Esophagus mucosa (tissue), 1 donor: ENCODE measurements at places on chromosomes 6 and 20. TPM values are rescaled to one million over a fixed set of nuclear protein-coding genes. Genes with fewer than 3 reads are reported as not detected.

The SPTLC3 gene
- 9.0 TPM for total RNA-seq

The PACSIN1 gene
- total RNA-seq = not detected

The INSM1 gene
- total RNA-seq = not detected

The UST gene
- total RNA-seq = 3.0 TPM

The HTR1E gene
- total RNA-seq = not detected

The COL12A1 gene
- total RNA-seq = 9.4 TPM

The SIRPA gene
- total RNA-seq = 15.1 TPM

The NMBR gene
- total RNA-seq = not detected

The SIRPG gene
- 0.60 TPM for total RNA-seq

The TAAR6 gene
- total RNA-seq = not detected

- no peak for ATAC-seq
Observed at GRCh38 chr6:116246089-116246488, 7.8 kb downstream of the TSPYL4 start.

GRCh38 chr20:57215826-57216471 is 50.5 kb downstream of the BMP7 start:
- no peak for ATAC-seq

DNA sequence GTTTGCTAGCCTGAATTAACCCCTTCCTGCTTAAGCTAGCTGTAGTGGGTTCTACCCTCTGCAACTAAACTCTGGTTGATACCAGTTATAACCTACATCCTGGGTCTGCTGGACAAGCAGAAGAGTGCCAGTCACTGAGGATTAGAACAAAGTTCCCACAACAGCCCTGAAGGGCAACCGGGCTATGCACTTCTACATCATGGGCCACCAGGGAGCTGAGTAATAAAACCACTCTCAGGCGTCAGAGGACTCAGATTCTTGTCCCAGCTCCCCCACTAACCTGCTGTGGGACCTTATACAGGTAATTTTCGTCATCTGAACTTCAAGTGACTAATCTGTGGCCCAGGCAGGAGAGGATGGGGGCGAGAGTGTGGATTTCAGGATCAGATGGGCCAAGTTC is 56.8 kb downstream of the EYA2 start:
- ATAC-seq = no peak

DNA sequence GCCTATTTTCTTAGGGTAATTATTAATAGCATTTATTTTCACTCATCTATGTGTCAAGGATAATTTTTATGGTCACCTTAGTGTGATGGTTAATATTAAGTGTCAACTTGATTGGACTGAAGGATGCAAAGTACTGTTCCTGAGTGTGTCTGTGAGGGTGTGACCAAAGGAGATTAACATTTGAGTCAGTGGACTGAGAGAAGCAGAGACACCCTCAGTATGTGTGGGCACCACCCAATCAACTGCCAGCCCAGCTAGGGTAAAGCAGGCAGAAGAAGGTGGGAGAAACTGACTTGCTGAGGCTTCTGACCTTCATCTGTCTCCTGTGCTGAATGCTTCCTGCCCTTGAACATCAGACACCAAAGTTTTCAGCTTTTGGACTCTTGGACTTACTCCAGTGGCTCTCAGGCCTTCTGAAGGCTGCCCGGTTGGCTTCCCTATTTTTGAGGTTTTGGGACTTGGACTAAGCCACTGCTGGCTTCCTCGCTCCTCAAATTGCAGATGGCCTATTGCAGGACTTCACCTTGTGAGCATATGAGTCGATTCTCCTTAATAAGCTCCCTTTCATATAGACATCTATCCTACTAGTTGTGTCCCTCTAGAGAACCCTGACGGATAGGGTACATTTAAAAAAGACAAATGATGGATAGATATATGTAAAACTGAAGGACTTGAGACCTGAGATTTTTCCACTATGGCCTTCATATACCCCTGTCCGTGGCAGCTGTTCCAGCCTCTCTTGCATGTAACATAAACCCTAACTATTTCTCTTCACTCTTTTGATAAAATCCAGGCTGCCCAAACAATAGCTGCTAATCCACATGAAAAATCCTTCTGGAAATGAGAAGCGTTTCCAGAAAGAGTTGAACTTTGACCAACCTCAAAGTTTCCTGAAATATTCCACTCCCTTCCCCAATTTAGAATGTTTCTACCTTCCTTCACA is 62.1 kb upstream of the RGS17 start:
- no peak for ATAC-seq

- no peak for ATAC-seq
Observed at GRCh38 chr6:99563056-99563723, 5.3 kb downstream of the CCNC start.

- ATAC-seq = peak; percentile 56
Observed at GRCh38 chr6:14095437-14095836, 22.1 kb upstream of the CD83 start.

GRCh38 chr6:168632694-168633093 is 191.7 kb downstream of the SMOC2 start:
- ATAC-seq = no peak

DNA sequence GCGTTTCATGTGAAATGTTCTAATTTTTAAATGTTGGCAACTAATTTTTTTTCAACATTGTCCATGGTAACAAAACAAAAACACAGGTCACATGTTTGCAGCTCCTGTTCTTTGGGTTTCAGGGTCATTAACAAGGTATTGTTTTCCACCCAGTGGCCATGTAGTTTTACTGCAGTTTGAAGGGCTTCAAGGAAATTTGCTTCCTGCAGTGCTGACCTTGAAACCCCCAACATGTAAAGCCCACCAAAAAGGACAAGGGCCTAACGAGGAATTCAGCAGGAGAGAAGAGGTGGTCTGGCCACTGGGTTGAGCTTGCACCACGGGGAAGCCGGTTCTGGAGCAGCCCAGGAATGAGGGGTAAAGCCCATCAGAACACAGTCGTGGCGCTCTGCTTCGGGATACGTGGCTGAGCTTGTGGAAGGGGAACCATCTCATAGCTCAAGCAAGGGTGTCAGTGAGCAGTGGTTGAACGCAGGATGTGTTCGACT is 13.9 kb upstream of the KLHL31 start:
- peak; percentile 31 for ATAC-seq

DNA sequence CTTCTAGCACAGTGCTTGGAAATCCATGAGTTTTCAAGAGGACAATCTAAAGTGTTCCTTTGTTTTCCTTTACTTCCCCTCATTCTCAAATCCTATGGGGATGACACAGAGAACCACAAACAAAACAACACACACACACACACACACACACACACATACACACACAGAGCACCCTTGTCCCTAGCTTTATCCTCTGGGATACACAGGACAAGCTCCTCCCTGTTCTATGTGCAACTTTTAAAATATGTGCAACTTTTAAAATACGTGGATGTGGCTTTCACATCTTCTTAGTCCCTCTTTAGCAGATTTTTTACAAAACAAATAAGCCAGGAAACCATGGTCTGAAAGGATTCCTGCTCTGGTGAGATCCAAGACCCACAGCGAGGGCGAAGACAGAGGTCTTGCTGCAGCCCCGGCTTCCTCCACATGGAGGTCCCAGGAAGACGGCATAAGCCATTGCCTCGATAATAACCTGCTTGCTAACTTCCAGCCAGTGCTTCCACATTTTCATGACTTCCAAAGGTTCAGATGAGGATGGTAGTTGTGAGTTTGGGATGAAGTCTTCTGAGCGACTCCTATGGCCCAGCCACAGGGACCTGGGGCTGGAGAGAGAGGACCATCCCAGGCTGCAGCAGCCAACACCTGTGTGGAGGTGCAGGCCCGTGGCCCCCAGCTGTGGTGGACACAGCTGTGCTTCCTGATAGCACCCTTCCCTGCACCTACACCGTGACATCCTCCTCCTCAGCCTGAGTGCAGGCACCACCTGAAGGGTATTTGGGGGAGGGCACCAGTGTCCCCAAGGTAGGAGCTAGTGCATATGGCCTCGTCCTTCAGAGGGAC is 62.8 kb upstream of the CD93 start:
- no peak for ATAC-seq

GRCh38 chr6:111222341-111222740 is 135.0 kb downstream of the SLC16A10 start:
- ATAC-seq = no peak

DNA sequence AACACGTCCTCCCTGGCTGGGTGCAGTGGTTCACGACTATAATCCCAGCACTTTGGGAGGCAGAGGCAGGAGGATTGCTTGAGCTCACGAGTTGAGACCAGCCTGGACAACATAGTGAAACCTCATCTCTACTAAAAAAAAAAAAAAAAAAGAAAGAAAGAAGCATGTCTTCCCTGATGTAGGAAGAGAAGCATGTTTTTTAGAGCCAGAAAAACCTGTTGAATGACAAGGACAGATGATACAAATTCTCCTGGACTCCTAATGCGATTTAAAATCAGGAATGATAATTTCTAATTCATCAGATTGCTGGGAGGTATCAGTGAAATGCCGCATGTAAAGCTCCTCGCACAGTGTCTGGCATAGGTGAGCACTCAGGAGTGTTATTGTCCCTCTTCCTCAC is 23.7 kb upstream of the SEC63 start:
- no peak for ATAC-seq

DNA sequence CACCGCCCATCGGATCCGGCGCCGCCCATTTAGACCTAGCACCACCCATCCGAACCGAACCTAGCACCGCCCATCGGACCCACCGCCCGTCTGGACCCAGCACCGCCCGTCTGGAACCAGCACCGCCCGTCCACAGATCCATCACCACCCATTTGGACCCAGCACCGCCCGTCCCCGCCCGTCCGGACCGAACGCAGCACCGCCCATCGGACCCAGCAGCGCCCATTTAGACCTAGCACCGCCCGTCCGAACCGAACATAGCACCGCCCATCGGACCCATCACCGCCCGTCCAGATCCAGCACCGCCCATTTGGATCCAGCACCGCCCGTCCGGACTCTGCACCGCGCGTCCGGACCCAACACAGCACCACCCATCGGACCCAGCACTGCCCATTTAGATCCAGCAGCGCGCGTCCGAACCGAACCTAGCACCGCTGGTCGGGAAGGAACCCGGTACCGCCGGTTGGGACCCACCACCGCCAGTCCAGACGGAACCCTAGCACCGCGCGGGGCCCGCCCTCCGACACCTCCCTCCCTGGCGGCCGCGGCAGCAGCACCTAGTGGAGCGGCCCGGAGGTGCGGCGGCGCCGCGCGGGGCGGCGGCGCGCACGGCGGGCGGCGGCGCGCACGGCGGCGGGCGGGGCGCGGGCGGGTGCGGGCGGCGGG is 348 bp upstream of the AFDN start:
- peak; percentile 85 for ATAC-seq

DNA sequence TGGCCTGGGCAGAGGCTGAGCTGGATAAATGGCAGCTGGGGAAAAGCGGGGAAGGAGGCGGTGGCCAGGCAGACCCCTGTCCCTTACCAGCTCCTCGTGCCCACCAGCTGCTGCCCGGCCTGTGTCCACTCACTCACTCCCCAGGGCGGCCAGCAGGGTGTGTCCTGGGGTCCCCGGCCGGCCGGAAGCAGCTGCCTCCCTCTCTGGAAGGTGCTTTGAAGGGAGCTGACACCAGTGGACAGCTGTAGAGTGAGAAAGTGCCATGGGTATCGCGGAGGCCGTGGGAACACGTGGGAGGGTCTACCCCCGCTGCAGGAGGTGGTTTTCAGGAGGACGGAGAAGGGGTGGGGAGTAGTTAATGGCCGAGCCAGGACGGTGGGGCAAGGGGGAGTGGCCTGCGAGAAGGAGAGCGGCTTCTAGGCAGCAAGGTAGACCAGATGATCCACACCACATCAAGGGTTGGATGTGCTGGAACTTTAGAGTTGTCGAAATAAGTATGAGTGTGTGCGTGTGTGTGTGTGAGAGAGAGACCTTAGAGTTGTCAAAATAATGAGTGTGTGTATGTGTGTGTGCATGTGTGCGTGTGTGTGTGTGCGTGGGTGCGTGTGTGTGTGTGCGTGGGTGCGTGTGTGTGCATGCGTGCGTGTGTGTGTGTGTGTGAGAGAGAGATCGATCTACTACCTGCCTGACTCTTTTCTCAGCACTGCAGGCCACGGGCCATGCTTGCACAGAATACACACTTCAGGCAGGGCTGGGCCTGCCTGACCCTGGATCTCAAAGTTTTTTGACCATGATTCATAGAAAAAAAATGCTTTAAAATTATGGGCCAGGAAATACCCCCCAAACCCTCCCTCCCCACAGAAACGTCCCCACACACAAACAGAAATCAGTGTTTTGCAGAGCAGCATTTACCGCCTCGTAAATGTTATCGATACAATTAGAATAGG is 43.9 kb downstream of the CDH4 start:
- ATAC-seq = no peak

DNA sequence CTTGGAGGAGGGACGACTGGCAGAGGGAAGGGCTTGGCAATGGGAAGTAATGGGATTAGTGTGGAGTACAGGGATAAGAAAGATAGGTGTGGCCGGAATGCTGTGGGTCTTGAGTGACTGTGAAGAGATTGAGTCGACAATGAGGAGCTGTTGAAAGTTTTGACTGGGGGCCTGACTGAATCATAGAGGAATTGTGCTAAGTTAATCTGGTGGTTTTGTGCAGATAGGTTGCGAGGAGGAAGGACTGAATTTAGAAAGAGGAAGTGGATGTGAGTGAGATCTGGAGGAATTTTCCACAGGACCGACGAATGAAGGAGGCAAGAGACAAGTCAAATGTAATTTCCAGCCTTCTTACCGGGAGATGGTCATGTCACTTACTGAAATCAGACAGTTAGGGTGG is 143.9 kb upstream of the RALGAPA2 start:
- ATAC-seq = peak; percentile 11

- no peak for ATAC-seq
Observed at GRCh38 chr6:11692451-11693376, 85.9 kb downstream of the ADTRP start.

- peak; percentile 83 for ATAC-seq
Observed at GRCh38 chr6:37514321-37514771, 14.7 kb upstream of the CCDC167 start.

- no peak for ATAC-seq
Observed at GRCh38 chr6:50236164-50236563, 186.4 kb upstream of the DEFB112 start.

- ATAC-seq = no peak
Observed at GRCh38 chr6:144785056-144785455, 499.9 kb downstream of the UTRN start.

DNA sequence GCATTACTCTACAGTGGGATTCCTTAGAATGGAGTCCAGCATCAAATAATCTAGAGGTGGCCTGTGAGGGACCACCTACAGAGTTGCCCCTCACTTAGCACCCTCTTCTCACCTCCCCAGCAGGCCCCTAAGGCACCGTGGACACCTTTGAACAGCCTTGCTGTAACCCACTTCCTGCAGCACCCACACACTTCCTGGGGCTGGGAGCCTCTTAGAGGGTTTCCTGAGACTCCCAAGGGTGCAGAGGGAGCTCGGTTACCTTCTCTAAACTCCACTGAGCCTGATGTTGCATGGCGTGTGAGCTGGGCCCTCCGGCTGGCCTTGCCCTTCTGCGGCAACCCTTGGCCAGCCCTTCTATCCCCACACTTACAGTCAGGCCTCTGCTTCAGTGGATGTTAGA is 7.3 kb upstream of the SIRPG start:
- no peak for ATAC-seq

DNA sequence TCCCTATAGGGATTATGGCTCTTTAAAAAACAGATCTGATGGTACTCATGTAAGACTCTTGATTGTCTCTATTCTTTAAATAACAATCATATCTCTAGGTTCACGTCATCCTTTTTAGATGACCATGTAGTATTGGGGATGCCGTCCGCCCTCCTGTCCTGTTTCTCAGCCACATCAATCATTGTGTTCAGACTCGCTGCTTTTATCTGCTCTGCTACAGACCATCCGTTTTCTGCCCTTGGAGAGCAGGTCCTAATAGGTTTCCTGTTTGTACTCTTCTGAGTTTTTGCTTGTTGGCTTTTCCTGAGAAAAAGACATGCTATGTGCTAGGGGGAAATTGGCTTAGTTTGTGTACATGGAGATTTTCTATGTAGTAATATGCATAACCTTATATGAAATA is 76.8 kb downstream of the SASH1 start:
- ATAC-seq = no peak
